ENCODE measurements at places on chromosomes 16 and 17.

- no peak for DNase-seq
Measured at GRCh38 chr17:12088035-12088434, 67.4 kb downstream of the MAP2K4 start.

DNA sequence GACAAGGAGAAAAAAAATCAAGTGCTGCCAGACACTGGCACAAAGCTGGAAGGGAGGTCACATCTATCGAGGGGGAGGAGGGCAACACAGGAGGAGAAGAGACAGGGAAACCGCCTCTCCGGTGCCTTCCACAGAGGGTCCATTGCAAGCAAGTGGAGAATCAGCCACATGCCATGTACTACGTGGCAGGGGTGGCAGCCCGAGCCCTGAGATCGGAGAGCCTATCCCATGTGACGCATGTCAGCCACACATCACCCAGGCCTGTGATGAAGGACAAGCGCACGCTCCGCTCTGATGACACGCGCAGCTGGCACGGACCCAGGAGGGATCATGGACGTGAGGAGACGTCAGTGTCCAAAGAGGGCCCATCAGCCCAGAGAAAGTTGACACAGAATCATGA, 30.1 kb downstream of the ADCY9 start:
- no peak for DNase-seq

- no peak for DNase-seq
Measured at GRCh38 chr17:56737421-56738161, 96.1 kb downstream of the C17orf67 start.

DNA sequence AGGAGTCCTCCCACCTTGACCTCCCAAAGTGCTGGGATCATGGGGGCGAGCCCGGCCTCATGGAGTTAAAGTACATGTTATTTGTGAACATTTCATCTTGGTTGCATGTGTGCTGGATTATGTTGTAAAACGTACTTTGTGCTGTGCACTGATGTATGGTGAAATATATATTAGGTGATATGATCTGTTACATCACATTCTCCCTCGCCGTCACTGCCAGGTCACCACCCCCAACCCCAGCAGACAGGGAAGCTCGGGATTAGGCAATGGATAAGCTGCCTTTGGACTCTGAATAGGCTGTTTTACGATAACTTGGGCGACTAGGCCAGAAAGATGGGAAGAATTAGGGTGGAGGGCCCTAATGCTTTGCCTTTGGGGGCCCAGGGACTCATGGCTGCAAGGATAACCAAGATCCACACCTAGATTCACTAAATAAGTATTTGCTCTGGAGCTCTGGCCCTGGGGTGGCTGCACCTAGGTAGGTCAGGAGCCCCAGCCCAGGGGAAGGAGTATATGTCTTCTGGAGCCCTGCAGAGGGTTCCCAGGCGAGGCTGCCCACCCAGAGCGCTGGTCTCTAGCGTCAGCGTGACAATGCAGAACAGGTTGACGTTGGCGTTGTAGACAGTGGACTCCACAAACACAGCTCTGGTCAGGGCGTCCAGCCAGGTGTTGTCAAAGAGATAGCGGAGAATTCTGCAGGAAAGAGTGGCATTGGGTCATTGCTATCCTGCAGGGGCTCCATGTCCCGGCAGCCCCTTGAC, 27.1 kb upstream of the GCSH start:
- DNase-seq: no peak

- no peak for DNase-seq
Measured at GRCh38 chr16:29978564-29979270, 5.0 kb downstream of the TAOK2 start.

- DNase-seq: no peak
Measured at GRCh38 chr17:72922219-72922618, 170.3 kb downstream of the SLC39A11 start.
